Central memory CD4-positive, alpha-beta T cell (primary cell): ENCODE measurements at places on chromosomes 5 and 9.

GRCh38 chr5:43851741-43852140 is 248.8 kb downstream of the NNT start:
- DNase-seq: no peak

DNA sequence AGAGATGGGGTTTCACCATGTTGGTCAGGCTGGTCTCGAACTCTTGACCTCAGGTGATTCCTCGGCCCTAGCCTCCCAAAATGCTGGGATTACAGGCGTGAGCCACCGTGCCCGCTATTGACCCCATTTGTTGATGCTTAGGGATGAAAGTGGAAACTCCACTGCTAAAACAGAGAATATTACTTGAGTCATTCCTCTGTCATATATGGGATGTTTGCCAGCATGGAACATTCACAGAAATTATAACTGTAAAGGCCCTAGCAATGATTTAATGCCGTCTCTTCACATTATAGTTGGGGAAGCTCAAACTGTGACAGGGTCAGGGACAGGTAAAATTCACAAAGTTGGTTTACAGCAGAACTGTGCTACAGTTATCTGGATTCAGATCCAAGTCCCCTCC is 94.5 kb downstream of the TMC1 start:
- no peak for DNase-seq

DNA sequence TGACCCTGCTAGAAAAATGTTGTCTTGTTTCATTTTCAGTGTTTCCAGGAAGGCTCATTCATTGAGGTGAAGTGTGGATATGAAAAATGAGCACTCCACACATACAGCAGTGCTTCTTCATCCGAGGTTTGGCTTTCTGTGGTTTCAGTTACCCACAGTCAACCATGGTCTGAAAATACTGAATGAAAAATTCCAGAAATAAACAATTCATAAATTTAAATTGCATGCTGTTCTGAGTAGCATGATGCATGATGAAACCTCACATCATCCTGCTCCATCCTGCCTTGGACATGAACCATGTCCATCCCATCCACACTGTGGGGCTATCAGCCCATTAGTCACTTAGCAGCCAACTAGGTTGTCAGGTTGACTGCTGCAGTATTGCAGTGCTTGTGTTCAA is 10.4 kb upstream of the SLC45A2 start:
- DNase-seq: no peak

GRCh38 chr5:135437796-135438560 is 9.2 kb downstream of the DCANP1 start:
- no peak for DNase-seq

- DNase-seq: no peak
These were observed 15.8 kb downstream of the BTF3 start for GRCh38 chr5:73513996-73514395.

DNA sequence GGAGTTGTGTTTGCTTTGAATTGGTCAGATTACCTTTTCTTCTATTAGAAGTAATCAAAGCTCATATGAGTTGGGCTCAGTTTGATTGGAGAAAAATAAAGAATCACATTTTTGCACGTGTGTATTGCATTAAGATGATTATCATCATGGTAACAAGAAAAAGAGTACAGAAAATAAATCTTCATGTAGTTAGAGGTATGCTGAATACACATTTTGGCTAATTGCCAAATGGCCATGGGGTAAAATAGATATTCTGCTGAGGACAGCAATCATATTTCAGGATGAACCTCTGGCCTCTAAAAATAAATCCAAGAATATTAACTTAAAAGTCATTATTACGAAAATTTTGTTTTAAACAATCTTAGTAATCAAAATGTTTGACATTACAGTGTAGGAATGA is 38.9 kb upstream of the GNAQ start:
- DNase-seq: no peak

DNA sequence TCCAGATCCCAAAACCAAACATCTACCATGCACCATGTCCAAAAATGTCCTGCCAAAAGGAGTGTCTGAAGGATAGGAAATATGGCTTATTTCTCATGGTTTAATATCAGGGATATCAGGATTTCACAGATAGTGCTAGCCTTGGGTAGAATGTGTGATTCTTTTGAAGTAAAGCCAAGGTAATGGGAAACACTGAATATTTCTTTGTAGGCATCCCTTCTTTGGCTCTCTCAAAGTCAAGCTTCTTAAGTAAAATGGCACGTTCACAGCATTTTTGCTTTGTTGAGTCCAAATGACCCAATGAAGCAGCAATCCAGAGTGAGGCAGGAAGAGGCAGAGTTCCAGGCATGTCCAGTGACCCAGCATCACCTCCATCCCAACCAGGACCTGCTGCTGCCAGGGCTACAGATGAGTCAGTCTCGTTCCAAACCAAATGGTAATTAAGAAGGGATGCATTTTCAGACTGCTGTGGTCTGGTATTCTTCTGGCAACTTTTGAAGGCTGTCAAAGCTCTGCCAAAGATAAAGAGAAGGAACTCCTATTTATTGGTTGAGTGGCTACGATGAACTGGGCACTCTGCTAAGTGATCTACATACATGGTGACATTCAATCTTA is 678.8 kb upstream of the KLF4 start:
- DNase-seq: no peak

- DNase-seq: no peak
These were observed 17.5 kb upstream of the GPX3 start for GRCh38 chr5:151002681-151003502.

DNA sequence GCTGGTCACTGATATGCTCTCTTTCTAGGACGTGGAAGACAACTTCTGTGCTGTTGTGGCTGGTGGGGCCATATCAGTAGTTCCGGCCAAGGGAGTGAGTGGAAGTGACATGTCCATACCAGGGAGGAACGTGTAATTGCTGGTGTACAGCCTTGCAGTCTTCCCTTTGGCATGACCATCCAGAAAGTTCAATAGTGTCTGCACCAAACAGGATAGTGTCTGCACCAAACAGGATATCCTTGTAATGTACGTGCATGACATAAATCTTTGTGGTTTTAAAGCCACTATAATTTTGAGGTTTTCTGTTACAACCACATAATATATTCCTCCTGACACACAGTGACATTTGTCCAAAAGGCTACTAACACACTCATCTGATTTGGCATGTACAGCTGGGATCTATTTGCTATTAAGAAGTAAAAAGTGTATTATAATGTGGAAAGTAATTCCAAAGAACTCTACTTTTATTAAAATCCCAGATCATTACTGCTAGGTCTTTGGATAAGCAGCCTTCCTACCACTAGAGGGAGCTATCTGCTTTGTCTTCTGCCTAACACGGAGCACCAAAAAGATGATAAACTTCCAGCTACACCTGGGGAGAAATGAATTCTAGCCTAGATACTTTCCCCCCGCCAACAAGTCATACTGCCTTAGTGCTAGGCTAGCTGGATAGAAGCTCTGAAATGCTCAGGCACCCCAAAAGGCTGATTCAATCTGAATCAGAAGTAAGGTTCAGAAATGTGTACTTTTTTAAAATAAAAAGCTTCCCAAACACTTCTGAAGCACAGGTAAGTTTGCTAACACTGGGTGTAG is 52.7 kb downstream of the RNF145 start:
- peak; percentile 69 for DNase-seq

DNA sequence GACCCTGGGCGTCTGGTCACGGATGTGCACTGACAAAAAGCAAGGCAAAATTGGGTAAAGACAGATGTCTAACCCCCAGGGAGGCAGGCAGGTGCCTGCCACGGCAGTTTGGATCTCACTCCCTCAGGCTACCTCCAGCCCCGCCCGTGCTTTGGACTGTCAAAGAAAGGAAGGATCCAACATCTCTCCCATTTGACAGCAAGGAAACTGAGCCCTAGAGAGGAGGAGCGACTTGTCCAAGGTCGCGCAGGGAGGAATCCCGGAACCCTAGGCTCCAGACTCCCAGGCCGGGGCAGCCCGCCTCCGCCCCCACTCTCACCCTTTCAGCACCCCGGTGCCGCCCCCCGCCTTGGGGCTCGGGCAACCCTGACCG is 376 bp downstream of the GOLGA1 start:
- DNase-seq: no peak

DNA sequence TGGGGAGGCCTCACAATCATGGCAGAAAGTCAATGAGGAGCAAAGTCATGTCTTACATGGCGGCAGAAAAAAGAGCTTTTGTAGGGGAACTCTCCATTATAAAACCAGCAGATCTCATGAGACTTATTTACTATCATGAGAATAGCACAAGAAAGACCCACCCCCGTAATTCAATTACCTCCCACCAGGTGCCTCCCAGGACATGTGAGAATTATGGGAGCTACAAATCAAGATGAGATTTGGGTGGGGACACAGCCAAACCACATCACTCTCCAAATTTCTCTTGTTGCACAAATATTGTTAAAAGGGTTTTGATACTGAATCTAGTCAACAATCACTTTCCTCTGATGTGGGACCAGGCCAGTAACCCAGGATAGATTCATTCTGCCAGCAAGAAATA is 1176.1 kb downstream of the CDH9 start:
- DNase-seq: no peak

DNA sequence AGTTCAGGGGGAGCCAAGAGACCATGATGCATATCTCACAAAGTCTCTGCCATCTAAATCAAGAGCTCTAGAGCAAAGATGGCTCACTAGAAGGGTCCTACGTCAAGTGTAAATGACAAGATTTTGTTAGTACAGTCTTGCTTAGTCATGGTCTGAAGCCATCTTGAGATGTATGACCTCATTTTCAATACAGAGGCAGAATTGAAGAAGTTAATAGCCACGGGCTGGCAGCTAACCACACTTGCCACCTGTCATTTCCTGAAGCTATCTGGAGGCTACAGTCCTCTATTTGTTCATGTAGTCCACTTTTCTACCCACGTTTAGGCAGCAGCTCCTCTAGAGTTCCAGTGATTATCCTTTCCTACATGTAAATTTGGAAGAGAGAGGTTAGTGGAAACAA is 231.7 kb upstream of the CDH12 start:
- DNase-seq: no peak
